ENCODE measurements at places on chromosomes 6 and 20.

- DNase-seq, result no peak
Observed at GRCh38 chr6:79404261-79404660, 133.0 kb downstream of the LCA5 start.

DNA sequence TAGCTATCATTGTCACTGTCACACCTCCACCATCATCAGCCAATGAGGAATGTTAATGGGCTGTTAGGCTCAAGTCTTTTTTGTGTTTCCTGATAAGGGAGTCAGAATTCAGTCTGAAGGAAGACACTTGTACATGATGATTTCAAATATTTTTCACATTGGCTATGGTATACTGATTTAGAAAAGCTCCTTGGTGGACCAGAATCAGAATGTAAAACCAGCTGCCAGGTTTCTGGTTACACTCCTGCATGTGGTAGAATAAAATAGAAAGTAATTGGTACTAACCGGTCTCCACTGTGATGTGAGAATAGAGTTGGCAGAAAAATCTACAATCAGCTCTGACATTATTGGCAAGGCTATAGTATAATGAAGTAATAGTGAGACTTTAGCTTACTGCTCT lies 10.7 kb downstream of the COL9A1 start:
- no peak for DNase-seq

DNA sequence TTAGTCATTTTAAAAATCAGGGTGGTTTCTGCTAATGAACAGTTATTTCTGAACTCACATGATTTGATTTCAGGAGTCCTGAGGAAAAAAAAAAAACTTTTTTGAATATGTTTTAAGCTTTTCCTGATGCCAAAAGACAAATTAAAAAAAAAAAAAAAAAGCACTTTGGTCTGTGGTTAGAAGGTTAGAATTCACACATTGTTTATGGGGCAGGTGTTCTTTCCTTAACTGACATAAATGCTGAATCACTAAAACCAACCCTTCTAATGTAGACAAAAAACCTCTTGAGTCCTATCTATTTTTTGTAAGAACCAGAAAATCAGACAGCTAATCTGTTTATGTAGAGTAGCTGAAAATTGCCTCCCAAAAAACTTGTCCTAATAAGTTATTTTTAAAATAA lies 20.4 kb downstream of the THEMIS start:
- no peak for DNase-seq

DNA sequence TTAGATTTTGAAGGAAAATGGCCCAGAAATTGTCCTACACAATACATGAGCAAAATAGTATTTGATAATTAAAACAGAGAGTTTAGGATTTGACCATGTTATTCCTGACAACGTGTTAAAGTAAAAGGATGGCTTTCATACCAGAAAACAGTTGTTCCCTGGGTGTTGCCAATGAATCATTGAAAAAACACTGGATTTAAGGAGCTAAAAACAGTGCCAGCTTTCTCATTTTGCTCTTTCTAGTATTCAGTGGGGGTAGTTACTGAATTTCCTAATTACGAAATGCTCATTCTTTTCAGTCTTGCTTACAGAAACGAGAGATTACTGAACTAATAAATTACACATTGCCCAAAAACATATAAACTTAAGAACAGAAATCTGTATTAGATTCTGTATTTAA lies 26.6 kb upstream of the SNAP91 start:
- DNase-seq, result no peak

DNA sequence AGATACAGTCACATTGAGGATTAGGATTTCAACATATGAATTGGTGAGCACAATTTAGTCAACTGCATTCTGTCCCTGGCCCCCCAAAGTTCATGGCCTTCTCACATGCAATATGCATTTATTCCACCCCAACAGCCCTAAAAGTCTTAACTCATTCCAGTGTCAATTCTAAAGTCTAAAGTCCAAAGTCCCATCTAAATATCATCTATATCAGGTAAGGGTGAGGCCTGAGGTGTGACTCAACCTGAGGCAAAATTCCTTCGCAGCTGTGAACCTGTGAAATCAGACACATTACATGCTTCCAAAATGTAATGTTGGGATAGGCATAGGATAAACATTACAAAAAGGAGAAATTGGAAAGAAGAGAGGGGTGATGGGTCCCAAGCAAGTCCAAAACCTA lies 27.8 kb downstream of the CLIC5 start:
- no peak for DNase-seq

DNA sequence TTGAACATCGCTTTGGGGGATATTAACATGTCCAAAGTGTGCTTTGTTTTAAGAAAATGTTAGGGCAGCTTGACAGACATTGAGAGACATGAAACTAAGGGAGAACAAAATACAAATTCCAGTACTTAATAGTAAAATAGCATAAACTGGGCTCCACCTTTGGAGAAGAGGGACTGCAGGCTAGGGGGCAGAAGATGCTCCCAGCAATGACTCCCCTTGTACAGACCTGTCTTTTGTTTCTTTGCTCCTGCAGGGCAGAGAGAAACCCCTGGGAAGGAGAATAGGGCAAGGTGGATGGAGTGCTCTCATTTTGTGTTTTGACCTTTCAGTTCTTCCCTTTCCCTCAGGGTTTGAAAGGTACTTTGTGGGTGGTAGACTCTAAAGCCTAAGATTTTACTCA lies 115.6 kb upstream of the PLCB4 start:
- DNase-seq, result no peak
